ENCODE measurements at places on chromosomes 7 and 10.

GRCh38 chr7:72309476-72309875 lies 102.7 kb downstream of the CALN1 start:
- DNase-seq: no peak

- no peak for DNase-seq
These were observed 573.9 kb downstream of the GATA3 start for GRCh38 chr10:8628351-8628750.

DNA sequence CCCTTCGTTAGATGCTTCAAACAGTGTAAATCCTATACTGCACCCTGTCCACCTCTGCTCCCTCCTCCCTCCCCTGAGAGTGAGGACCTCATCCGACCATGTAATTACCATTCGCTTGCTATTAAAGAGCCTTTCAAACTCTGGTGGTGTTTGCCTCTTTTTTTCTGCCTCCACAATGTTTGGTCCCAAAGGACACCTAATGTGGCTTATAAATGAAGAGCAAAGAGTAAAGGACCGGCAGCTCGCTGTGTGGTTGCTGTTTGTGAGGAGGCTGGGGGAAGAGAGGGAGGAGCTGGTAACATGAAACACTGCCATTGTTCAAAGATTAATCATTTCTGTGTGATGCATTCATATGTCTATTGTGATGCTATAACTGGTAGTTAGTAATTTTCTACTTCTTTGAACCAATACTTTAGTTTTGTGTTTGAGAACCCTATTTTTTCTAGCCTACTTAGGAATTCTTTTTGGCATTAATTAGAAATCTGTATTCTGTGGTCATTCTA lies 27.9 kb downstream of the MTURN start:
- DNase-seq: no peak

DNA sequence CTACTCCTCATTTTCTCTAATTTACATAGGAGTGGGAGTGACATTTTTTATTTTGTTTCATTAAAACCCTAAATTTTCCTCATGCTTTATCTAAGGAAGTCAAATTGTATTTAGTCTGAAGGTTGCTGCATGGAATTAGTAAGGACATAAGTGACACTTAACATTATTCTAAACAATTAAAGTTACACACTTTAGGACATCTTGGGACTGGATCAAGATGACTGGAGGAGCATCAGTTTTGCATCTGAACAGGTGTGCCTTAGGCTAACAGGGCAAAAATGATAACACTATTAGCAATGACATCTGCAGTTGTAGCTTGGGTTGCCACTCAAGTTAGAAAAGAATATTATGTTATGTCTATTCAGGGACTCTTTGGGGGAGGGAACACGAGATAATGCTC lies 199.4 kb downstream of the HDAC9 start:
- DNase-seq: no peak

DNA sequence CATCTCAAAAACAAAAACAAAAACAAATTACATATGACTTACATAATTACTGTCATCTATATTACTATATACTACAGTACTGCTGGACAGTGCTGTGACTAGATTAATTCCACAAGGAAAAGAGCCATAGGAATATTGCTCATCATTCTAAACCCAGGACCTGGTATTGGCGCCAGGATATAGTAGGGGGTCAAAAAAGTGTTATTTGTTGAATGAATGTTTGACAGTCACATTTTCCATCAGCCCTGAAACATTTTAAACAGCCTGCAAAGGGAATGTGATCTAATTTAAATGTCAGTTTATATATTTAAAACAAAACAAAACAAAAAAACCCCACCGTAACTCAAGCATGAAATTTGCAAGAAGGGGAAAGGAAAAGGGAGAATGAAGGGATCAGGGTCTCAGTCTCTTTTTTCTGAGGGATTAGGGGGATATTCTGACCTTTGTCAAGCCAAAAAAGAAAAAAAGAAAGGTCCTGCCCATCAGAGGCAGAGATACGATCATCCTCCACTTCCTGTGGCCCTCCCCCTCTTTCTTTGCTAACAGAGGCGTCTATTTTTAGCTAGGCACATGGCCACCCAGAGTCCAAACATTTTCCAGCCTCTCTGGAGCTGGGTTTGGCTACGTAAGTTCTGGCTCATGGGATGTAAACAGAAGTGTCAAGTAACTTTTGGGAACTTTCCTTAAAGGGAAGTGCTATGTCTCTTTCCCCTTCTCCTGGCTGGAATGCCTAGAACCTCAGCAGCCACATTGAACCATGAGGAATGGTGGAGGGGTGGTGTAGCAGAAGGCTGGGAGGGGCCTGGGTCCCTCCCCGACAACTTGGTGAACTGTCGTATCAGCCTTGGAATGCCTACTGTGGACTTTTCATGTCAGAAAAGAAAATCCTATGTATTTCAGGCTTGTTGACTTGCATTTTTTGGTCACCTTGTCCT lies 44.6 kb upstream of the DLG5 start:
- DNase-seq: no peak

DNA sequence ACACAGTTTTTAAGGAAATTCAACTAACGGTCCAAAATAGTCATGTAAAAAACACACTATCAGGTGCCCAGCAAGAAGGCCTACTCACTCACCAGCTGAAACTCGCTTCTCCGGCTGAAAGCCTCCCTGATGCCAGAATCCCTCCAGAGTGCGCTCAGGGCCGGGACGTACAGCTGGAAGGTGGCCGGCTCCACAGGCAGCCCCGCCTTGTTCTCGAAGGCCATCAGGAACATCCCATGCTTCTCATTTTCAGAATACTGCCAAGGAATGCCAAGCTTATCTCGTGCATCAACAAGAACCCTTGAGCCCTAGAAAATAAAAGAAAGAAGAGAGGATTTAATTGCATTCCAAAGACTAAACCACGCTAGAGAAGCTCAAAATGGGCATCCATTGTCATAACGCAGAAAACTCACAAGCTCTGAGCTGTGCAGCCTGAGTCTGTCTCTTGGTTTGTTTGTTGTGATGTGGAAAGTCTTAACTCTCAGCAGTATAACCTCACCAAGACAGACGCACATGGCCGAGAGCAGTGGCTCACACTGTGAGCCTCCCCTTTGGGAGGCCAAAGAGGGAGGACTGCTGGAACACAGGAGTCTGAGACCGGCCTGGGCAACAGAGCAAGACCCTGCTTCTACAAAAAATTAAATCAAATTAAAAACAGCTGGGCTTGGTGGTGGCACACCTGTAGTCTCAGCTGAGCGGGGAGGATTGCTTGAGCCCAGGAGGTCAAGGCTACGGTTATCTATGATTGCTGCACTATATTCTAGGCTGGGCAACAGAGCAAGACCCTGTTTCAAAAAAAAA lies 49.1 kb downstream of the GNA12 start:
- DNase-seq: no peak

GRCh38 chr7:127715901-127716300 lies 63.9 kb downstream of the SND1 start:
- DNase-seq: no peak

- no peak for DNase-seq
These were observed 24.3 kb upstream of the LRRC72 start for GRCh38 chr7:16502303-16502702.

GRCh38 chr7:65238785-65239184 lies 134.9 kb upstream of the ZNF92 start:
- DNase-seq: no peak

DNA sequence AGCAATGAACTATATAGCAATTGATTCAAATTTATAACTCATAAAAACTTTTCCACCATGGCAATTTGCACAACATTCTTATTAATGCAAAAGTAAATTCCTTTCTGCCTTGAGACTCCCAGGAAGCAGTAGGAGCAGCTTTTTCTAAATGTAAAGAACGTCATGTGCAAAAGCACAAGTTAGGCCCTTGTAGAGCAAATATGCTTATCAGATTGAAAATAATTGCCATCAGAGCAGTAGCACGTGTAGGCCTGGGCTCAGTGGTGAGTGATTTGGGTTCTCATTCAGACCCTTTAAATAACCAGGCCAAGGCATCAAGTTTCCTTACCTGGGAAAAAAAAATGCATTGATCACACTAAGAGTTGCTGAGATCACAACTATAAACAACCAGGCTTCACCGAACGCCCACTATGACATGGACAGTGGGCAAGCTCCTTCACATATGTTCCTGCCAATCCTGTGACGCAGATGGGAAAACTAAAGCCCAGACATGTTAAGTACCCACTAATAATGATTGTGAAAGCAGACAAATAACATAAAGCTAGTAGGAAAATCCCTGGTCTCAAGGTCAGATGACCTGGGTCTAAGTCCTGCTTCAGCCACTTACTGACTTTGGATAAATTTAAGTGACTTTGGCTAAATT lies 22.1 kb upstream of the SAR1A start:
- no peak for DNase-seq

DNA sequence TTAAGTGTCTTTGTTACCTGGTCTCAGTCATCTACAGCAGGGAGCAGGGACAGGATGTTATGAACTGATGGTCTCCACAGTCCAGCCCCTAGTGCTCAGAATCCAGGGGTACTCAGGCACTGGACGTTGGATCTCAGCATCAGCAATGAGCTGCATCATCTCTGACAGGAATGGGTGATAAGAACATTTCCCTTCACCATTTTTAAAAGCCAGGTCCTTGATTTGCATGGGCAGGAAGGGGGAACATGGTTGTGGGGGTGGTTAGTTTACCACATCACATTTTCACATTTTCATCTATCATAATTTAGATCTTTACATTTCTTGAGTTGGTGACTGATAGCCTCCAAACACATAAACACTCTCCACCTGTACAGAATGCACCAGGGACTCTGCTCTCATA lies 427.8 kb upstream of the NPVF start:
- no peak for DNase-seq

GRCh38 chr7:91946549-91946948 lies 5.9 kb downstream of the AKAP9 start:
- no peak for DNase-seq

- no peak for DNase-seq
These were observed 162.1 kb downstream of the TCF7L2 start for GRCh38 chr10:113111900-113112853.

DNA sequence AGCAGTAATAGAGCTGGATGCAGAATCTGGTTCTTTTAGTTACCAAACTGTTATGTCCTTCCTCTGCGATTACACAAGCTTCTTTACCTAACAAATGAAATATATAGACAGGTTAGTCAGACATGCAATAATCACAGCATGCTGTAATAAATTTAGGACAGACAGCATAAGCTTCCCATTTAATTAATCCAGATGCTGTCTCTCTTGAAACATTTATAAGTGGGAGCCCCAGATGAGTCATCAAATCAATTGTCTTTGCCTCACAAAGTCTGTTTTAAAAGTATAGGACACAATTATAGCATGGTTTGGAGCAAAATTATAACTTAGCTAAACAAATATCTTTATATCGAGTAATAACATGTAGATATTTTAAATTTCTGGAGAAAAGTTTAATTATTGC lies 1.6 kb downstream of the CDNF start:
- no peak for DNase-seq

GRCh38 chr7:159093351-159093971 lies 51.2 kb downstream of the VIPR2 start:
- DNase-seq: no peak

GRCh38 chr7:134695321-134695860 lies 48.7 kb downstream of the BPGM start:
- no peak for DNase-seq

GRCh38 chr10:14408139-14408538 lies 77.4 kb upstream of the FRMD4A start:
- DNase-seq: no peak

GRCh38 chr7:1586827-1587705 lies 17.2 kb upstream of the PSMG3 start:
- no peak for DNase-seq

DNA sequence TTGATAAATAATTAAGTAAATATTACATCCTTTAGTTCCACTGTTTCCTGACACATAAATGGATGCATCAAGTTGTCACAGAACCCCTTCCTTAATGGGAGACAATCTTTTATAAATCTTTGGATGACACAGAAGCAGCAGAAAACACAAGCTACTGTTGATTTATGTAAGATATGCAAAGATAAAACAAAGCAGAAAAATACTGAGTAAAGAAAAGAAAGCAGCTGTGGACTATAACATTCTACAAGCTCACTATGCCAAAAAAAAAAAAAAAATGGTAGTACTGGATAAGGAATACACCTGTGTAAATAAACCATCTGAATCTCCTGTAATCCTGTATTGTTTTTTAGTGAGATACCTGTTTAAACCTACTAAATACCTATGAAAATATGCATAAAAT lies 92.0 kb upstream of the FAM180A start:
- no peak for DNase-seq

DNA sequence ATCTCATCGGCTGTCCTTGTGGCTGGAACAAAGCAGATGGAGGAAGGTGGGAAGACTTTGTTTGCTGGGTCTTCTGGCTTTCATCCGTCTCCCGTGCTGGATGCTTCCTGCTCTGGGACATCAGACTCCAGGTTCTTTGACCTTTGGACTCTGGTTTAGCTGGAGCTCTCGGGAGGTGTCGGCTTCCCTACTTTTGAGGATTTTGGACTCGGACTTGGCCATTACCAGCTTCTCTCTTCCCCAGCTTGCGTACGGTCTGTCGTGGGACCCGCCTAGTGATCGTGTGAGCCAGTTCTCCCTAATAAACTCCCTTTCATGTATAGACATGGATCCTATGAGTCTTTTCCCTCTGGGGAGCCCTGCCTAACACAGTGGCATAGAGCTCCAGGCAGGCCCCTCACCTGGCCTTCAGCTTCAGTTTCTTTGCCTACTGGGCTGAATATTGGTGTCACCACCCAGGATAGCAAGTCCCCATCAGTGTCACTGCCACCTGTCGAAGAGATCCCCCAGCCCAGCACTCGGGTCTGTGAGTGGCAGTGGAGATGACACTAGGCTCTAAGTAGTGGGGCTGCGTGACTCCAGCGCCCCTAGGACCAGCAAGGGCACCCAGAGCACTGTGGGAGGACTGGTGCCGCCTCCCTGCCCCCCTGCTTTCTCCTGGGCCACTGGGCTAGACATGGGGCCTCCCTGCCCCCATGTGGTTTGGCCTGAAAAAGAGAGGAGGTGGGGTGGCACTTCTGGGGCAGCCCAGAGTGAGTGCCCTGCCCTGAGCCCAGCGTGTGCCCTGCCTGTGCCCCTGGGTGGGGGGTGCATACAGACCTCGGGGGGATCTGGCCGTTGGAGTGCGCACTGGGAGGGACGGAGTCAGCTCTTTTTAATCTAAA lies 135.6 kb downstream of the LHPP start:
- DNase-seq: no peak
